ENCODE measurements at places on chromosomes 1 and 21.

GRCh38 chr1:38213646-38214434 lies 167.2 kb upstream of the POU3F1 start:
- DNase-seq, result no peak

DNA sequence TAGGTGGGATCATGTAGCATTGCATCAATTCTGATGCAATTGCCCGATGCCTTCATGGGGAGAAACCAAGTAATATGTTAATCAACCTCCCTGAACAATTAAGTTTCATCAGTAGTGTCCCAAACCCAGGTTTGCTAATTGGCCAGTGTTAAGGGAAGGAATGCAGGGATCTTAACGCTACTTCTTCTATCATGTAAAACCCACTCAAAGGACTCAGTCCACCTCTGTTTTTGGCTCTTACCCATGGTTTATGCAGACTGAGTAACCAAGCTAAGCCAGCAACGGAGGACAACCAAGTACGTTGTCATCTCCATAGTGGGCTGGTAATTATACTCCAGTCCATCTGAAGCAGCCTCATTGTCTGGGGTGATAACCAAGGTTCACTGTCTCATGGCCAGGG lies 203.0 kb upstream of the FMN2 start:
- DNase-seq, result no peak

GRCh38 chr1:176164014-176164678 lies 42.9 kb downstream of the COP1 start:
- DNase-seq, result no peak

DNA sequence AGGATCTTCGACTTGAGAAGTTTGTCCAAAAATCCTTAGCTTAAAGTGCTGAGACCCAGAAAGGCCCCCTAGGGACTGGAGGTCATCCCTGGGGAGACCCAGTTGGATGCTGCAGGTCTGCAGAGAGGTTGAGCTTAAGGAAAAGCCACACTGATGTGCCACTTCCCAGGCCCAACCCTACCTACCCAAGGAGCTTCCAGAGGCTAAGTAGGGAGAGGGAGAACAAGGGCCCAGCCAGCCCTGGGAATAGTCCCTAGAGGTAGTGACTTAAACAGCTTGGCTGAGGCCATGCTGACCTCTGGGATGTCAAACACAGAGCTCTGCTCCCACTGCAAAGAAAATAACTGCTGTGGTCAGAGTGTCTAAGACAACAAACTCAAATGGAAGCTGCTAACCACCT lies 693.7 kb downstream of the MATN1 start:
- DNase-seq, result no peak

DNA sequence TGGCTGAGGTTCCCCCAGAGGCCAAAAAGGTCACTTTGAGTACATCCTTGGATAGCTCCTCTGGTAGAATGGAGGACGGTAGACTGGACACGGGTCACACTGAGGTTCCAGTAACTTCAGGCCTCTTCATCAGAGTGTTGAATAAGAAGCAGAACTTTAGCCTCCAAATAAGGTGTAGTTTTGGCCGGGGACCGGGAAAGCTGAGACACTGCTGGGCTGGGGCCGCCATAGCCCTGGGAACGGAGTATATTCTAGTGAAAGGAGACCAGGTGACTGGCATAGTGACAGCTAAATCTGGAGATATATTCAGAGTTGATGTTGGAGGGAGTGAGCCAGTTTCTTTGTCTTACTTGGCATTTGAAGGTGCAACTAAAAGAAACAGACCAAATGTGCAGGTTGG lies 84.1 kb downstream of the EVA1C start:
- DNase-seq, result no peak

All from NCI-H82 (cell line).